ENCODE measurements at places on chromosomes 5 and 9.

GRCh38 chr5:156686796-156687195 is 163.3 kb upstream of the PPP1R2B start:
- DNase-seq = no peak

DNA sequence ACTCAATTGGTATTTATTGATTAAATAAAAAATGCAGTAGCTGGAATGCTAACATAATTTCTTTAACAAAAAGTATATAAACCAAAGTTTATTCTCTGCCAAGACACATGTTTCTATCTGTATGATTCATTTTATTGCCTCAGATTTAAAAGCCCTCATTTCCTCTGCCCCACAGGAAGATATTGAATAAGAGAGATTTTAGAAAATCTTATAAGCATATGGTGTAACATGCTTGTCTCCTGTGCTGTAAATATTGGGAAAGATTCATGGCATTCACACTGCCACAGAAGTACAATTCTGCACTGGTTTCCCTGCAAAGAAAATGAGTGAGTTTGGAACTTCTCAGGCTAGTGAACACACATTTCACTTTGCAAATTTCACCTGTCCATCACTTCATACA is 134.9 kb upstream of the FBXL7 start:
- DNase-seq = no peak

DNA sequence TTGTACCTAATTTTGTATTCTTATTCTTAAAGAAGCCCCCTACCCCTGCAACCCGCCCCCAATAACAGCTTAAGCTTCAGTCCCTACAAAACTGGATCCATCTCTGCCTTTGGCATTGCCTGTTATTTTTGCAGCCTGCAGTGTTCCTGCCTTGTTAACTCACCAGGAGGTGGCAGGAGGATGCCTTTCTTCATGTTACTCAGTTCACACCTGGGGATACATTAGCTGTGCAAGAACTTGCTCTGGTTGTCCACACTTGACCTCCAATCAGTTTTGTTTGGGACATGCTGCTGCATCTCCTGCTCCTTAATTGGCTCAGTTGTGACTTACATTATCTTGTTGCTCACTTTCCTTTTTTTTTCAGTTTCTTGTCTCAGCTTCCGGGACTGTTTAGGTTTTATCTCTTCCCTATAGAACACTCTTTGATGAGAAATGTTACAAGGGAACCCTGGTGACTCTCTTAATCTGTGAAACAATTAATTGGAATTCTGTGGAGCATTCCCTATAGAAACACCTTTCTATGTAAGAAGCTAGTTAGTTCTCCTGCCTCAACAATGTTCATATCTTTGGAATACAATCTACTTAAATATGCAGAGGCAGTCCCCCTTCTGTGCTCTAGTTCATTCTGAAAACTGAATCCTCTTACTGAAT is 467.7 kb upstream of the ACO1 start:
- DNase-seq = peak; percentile 43

GRCh38 chr9:7211657-7212056 is 453.9 kb downstream of the KDM4C start:
- DNase-seq = no peak

DNA sequence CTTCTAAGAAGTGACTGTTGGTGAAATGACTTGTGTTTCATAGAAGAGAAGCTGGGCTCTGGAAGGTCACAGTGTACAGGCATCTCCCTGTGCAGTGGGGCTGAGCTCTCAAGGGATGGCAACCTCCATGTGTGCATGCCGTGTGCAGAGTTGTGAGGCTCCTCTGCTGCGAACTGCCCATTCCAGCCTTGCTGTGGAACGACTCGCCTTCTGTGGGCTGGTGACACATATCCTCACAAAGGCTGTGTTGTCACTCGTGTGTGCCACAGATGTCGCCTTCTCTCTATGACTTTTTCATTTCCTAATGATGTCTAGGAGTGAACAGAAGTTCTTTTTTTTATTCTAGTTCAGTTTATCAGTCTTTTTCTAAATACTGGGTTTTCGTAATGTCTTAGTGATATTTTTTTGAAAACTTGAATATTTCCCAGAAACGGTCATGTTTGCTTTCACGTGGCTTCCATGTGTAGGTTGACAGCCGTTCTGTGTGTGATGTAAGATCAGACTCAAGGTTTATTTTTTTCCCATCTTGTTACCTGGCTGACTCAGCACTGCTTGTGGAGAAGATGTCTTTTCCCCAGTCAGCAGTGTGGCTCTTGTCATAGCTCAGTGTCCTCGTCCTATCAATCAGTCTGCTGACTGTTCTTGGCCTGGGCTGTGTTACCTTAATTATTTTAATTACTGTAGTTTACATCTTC is 57.3 kb upstream of the CACNA1B start:
- DNase-seq = no peak

GRCh38 chr9:124964056-124964455 is 23.2 kb upstream of the GOLGA1 start:
- DNase-seq = no peak

GRCh38 chr5:1536322-1536845 is 12.6 kb upstream of the LPCAT1 start:
- DNase-seq = peak; percentile 16

- no peak for DNase-seq
These were observed 23.5 kb downstream of the KLF9 start for GRCh38 chr9:70390933-70391341.

- no peak for DNase-seq
These were observed 15.0 kb downstream of the TENT4A start for GRCh38 chr5:6728011-6728794.

GRCh38 chr5:167631191-167631590 is 660.3 kb upstream of the WWC1 start:
- DNase-seq = no peak

GRCh38 chr5:9168791-9169556 is 376.9 kb downstream of the SEMA5A start:
- no peak for DNase-seq

- no peak for DNase-seq
These were observed 12.1 kb downstream of the RHOBTB3 start for GRCh38 chr5:95743232-95743631.

- no peak for DNase-seq
These were observed 312.2 kb downstream of the SPOCK1 start for GRCh38 chr5:137186759-137187461.

DNA sequence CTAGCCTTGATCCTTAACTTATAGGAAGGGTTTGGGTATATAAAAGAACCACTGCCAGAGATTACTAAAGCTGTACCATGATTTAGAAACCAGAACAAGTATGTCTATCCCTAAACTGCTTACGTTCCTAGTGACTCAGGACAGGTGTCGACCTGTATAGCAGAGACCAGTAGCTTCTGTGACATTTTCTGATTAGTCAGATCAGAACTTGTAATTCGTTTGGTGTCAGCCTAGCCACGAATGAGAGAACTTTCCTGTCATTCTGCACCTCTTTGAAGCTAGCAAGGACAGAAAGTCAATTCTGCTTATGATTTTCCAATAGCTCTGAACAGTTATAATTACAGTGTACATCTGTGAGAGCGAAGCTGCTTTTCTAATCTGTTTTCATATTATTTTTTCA is 39.5 kb downstream of the PRKACG start:
- DNase-seq = no peak

- no peak for DNase-seq
These were observed 39.3 kb downstream of the CRB2 start for GRCh38 chr9:123395276-123395688.

DNA sequence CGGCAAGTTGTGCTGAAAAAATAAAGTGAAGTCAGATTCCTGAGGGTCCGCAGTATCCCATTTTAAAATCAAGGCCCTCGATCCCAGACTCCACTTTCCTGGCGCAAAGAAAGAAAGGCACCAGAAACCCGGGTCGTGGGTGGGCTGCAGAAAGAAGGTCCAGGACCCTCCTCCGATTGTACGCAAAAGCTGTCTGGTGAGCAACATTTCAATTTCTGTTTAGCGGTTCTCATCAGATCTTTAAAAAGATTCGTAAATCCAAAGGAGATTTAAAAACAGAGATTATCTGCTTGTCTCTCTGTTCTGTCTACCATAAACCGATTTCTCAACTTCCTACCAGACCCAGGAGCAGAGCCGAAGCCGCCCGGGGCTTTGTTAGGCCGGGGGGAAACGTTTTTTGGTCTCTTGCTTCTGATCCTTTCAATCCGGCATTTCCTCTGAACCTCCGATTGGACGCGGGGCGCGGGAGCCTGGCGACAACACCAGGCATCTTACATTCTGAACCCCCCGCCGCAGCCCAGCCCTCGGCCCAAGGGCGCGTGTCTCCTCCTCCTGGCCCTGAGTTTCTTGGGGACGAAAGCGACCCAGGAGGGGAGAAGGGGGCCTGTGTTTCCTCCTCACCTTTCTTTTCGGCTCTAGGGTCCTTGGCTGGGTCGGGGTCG is 746 bp downstream of the NKX2-5 start:
- peak; percentile 62 for DNase-seq

GRCh38 chr5:38994324-38994927 is 79.8 kb downstream of the RICTOR start:
- no peak for DNase-seq

GRCh38 chr5:171525085-171525484 is 105.6 kb downstream of the FGF18 start:
- no peak for DNase-seq

GRCh38 chr5:168892618-168893186 is 313.5 kb upstream of the PANK3 start:
- no peak for DNase-seq

- no peak for DNase-seq
These were observed 63.3 kb downstream of the PRRC1 start for GRCh38 chr5:127580731-127581130.

DNA sequence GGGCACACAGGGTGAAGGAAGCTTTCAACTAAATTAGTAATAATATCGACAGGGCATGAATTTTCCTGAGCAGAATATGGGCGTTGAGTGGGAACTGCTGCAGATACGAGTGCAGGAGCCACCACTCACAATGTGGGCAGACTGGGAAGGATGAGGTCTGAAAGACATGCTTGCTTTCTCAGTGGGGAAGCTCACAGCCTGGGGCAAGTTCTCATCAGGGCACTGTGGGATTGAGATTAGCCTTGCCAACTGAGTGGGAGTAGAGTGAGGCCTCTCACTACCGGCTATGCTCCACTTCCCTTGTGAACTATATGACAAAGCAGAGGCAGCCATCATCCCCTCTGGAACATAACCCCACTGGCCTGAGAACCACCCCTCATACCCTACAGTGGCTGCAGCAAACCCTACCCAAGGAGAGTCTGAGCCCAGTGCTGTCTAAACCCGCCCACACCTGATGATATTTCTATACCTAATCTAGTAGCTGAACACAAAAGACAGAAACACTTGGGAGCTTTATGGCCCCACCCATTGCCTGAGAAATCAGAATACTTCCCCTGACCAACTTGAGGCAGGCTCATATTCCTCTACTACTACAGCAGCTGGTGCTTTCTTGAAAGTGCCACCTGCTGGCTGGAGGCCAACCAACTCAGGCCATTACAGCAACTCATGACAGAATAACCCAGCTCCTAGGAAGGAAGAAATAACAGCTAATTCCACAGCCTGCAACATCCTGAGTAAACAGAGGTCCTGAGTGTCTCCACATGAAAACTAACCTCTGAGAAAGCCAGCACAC is 173.7 kb upstream of the SPEF2 start:
- DNase-seq = no peak

DNA sequence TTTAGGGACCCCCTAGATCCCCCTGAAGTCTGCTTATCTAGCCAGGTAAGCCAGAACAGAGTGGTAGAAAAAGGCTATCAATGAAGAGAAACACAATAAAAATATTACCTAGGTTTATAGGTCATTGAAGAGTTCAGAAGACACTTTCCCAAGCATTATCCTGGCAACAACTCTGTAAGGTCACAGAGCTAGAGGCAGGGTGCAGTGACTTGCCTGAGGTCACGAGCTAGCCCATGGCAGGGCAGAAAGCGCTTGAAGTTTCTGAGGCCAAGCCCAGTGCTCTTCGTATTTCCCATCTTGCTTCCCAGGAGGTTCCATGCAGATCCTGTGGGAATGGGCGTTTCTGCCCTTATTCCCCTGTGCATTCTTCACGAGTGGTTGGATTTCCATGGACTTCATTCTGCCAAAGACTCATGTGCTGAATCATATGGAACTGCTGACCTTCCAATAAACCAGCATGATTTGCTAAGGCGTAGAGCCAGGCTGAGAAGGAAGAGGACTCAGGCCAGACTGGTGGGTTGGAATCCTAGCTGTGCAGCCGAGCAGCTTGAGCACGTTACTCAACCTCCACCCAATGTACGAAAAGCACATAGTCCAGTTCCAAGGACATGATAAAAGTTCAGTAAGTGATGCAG is 22.1 kb downstream of the TRMO start:
- DNase-seq = no peak

DNA sequence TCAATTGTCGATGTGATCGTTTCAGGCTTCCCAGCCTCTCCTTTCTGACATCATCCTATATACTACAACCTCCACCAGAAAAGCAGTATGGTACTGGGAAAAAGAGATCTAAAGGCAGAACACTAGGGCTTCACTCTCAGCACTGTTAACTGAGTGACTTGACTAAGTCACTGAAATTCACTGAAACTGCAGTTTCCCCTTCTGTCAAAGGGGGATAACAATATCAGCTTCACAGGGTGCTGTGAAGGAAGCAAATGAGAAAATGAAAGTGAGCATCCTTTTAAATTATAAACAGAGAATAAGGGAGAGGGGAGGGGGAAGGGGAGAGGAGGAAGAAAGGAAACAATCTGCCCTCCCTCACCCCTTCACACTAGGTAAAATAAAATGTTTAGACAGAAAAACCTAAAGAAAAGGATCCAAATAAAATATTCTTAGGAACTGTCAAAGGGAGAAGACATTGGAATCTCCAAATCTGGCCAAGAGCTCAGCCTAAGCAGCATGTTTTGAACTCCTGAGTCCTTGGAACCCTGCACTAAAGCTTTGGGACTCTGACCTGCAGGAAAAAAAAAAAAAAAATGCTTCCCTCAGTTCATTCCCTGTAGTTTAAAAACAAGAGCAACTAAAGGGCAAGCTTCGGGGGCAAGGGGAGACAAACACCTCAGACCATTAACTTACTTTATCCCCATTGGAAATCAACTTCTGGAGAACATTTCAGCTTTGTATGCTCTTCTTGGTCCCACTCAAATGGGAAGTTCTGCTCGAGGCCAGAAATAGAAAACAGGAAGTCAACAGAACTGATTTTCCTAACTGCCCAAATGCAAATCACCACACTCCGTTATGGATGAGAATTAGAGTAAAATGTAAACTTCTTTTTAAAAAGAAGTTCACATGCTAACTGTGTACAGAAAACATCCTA is 178.3 kb downstream of the DEPDC1B start:
- DNase-seq = no peak

GRCh38 chr5:11584017-11584416 is 320.2 kb downstream of the CTNND2 start:
- DNase-seq = no peak

GRCh38 chr9:89538871-89539270 is 41.0 kb upstream of the SEMA4D start:
- DNase-seq = no peak

- DNase-seq = no peak
These were observed 271.3 kb downstream of the OSTF1 start for GRCh38 chr9:75359638-75360037.

DNA sequence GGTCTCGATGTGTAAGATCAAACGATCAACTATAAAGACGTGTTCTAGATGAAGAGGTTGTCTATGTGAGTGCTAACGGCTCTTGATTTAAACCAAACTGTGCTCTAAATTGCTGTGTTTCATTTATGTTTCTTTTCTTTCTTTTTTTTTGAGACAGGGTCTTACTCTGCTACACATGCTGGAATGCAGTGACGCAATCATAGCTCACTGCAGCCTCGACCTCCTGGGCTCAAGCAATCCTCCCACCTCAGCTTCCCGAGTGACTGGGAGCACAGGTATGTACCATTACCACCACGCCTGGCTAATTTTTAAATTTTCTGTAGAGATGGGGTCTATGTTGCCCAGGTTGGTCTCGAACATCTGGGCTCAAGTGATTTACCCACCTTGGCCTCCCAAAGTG is 24.0 kb upstream of the RNF130 start:
- no peak for DNase-seq

- no peak for DNase-seq
These were observed 382.7 kb downstream of the CHSY3 start for GRCh38 chr5:130286971-130287370.

Data from H9 (cell line).